ENCODE measurements at places on chromosomes 13 and 19.

- DNase-seq: no peak
These were observed 148.7 kb downstream of the FOXO1 start for GRCh38 chr13:40517486-40518480.

GRCh38 chr13:46032341-46032740 is 20.2 kb downstream of the ZC3H13 start:
- DNase-seq: no peak

- no peak for DNase-seq
These were observed 18.4 kb downstream of the SAMD4B start for GRCh38 chr19:39360599-39360998.

GRCh38 chr13:24938966-24939365 is 157.0 kb upstream of the PABPC3 start:
- DNase-seq: no peak

- no peak for DNase-seq
These were observed 244.6 kb downstream of the B3GLCT start for GRCh38 chr13:31444266-31444856.

DNA sequence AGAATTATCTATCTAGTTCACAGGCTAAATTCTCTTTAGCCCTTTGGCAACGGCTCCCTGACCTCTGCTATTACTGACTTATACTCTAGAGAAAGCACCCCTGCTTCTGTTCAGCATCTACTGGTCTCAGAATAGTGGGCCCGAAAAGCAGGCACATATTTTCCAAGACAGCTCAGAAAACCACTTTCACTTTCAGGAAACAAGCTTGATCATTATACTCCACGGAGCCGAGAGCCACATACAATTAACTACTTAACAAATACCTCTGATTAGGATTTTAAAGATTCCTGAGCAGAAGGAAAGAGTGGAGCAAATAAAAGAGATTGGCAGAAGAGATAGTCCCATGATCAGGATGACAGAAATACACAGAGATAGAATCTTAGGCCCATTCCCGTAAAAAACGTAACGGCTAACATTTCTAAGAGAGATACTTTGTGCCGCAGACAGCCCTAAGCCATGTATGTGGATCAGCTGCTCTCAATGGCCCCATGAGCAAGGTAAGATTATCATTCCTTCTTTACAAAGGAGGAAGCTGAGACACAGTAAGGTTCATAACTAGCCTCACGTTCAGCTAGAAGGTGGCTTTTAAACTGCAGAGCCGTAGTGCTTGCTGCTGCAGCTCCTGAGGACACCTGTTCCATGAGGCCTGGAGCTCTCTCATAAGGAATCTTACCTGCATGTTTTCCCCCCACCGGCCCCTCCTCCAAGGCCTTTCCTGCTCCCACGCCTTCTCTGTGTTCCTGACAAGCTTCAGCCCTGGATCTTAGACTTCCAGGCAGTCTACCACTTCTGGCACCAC is 227.2 kb downstream of the FOXO1 start:
- DNase-seq: peak; percentile 20

DNA sequence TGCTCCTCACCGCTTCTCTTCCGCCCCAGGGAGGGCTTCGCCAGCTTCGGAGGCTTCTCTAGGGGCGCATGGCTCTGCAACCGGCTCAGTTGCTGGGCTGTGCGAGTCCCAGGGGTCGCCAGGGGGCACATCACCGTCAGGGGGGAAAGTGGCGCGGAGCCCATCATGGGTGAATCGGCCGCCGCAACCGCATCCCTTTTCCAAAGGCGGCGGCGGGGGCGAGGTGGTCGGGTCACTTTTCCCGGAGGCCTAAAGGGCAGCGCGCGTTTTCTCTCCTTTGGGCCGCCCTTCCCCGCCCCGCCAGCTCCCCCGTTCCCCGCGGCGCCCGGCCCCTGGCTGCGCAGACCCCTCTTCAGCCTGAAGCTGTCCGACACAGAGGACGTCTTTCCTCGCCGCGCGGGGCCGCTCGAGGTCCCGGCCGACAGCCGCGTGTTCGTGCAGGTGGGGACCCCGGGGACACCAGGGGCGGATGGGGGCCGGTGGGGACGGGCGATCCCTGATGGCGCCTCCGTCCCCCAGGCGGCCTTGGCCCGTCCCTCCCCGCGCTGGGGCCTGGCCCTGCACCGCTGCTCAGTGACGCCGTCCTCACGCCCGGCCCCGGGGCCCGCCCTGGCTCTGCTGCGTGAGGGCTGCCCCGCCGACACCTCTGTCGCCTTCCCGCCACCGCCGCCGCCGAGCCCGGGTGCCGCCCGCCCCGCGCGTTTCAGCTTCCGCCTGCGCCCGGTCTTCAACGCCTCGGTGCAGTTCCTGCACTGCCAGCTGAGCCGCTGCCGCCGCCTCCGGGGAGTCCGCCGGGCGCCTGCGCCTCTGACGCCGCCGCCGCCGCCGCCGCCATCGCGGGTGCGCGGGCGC is 1.7 kb downstream of the TGFBR3L start:
- DNase-seq: no peak

- DNase-seq: no peak
These were observed 431.0 kb upstream of the HTR2A start for GRCh38 chr13:47327861-47328260.

GRCh38 chr13:30585748-30586262 is 31.9 kb upstream of the USPL1 start:
- DNase-seq: no peak

- no peak for DNase-seq
These were observed 3.8 kb upstream of the CDC37 start for GRCh38 chr19:10407096-10407495.

DNA sequence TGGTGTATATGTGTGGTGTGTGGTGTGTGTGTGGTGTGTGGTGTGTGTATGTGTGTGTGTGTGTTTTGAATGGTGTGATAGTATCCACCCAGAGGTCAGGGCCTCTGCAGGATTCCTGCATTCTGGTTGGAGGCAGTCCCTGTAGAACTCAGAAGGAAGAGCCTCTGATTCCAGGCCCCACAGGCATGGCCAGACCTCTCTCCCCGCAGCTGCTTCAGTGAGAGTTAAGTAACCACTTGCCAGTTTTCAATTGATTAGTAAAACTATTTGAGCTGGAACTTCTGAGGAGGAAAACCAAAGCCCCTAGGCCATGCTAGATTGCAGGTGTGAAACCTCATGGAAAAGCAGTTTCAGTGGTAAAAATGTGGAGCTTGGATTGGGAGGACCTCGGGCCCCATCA is 2.1 kb downstream of the ATP12A start:
- DNase-seq: no peak

- no peak for DNase-seq
These were observed 6.7 kb downstream of the PPP1R37 start for GRCh38 chr19:45099467-45100191.

- DNase-seq: no peak
These were observed 33.4 kb downstream of the DNAJC3 start for GRCh38 chr13:95710313-95710712.

GRCh38 chr13:36675213-36675536 is 1.4 kb downstream of the SERTM1 start:
- no peak for DNase-seq

DNA sequence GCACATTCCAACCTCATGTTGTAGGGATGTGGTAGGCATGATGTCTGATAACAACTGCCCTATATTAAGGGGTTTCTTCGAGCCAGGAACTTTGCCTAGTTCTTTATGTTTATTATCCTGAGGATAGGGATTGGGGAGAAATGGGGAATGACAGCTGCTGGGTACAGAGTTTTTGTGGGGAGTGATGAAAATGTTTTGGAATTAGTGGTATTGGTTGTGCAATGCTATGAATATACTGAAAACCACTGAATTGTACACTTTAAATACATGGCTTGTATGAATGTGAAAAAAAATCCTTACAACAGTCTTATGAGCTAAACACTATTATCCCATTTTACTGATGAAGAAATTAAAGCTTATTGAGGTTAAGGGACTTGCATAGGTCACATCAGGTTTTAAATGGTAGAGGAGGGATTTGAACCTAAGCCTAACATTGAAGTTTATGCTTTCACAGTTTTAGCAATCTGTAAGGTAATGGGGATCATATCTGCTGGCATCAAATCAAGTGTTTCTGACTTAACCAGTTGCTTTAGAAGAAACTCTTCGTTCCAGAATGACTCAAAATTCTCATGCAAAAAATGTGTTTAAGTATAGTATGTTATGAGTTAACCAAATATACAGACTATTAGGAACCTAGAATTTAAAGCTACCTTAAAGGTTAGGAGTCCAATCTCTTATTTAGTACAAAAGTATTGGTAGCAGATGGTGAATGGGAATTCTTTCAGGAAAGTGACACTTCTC is 61.4 kb downstream of the ERCC5 start:
- DNase-seq: no peak

GRCh38 chr13:33742321-33742720 is 75.6 kb upstream of the RFC3 start:
- DNase-seq: no peak

DNA sequence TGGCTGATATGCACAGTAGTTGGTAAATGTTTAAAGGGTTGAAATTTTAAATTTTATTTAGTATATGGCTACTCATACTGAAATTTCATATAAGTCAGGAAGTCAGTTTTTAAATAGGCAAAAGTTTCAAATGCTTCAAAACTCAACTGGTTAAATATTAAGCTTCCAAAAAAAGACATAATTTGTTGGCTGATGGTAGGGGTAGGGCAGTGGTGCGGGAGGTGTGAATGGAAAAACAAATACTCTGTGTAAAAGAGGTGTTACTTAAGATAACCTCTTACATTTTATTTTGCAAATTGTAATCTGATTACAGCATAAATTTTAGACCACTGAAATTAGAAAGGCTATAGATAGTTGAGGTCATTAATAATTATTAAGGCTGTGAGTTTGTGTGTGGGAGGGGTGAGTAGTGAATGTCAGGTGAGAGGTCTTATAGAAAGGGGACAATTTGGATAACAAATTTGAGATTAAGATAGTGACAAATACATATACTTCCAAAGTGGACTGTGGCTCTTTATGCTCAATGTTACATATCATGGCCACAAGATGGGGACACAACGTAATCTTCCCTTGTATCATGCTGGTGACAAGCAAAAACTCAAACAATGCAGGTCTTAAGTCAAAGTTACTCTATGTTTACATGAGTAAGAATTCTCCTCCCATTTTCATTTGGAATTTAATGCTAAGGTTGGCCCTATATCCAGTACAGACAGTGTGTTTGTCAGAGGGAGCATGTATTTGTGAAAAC is 36.6 kb upstream of the OXGR1 start:
- DNase-seq: no peak

DNA sequence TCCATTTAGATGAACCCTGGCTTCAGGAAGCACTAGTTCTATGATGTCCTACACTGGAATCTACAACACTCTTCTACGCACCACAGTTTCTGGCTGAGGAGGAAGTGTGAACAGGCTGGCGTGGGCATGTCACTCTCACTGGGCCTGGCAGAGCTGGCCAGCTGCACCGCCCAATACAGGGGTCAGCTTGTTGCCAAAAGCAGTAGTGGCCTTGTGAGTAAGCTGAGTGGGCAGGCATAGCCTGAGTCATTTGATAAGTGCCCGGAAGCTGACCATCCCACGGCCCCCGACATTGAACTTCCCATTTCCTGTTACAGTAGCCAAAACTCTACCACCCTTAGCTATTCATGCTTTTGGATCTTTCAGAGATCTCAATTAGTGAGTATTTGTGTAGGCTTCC is 240.9 kb upstream of the SERP2 start:
- no peak for DNase-seq

GRCh38 chr19:13044231-13044836 is 49.1 kb downstream of the NFIX start:
- DNase-seq: no peak

DNA sequence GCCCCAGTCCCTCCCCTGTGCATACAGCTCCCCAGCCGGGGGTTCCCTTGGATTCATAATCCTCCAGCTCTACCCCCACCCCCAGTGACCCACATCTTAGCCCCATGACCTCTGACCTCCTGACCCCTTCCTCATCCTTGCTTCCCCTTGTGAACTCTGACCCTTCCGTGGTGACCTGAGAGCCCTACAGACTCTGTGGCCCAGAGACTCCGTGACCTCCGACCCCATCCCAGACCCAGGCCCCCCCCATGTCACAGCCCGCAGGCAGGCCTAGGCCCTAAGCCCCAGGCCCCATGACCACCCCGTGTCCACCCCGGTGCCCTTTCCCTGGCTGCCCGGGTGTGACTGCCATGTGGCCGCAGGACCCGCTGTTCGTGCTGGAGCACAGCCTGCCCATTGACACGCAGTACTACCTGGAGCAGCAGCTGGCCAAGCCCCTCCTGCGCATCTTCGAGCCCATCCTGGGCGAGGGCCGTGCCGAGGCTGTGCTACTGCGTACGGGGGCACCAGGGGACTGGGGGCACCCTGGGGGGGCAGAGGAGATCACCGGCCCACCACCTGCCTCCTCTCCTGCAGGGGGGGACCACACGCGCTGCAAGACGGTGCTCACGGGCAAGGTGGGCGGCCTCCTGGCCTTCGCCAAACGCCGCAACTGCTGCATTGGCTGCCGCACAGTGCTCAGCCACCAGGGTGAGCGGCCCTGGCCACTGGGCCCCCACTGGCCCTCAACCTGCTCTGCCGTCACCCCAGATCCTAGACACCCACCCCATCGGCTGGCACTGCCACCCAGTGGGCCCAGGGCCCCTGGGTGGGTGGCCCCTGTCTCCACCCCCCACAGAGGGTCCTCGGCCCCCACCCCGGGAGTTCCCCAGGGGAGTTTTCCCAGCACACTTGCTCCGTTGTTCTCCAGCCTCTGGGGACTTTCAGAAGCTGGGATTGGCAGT is 2.4 kb upstream of the SPIB start:
- no peak for DNase-seq

DNA sequence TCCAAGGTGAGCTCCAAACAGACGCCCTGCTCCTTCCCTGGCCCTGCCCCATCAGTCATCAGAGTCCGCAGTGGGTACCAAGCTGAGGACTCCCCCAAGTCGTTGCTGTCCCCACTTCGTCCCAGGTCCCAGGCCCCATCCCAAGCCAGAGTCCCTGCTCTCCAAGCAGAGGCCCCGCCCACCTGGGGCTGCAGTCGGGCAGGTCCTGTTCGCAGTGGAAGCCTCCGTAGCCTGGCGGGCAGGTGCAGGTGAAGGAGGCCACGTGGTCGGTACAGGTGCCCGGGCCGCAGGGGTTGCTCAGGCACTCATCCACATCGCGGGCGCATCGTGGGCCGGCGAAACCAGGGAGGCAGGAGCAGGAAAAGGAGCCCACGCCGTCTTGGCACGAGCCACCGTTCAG is 19.4 kb downstream of the NOTCH3 start:
- DNase-seq: no peak

- no peak for DNase-seq
These were observed 8.5 kb upstream of the SIGLEC8 start for GRCh38 chr19:51466723-51467122.

GRCh38 chr13:26518451-26518959 is 39.0 kb upstream of the WASF3 start:
- no peak for DNase-seq

- no peak for DNase-seq
These were observed 631 bp downstream of the LACC1 start for GRCh38 chr13:43880214-43880855.

DNA sequence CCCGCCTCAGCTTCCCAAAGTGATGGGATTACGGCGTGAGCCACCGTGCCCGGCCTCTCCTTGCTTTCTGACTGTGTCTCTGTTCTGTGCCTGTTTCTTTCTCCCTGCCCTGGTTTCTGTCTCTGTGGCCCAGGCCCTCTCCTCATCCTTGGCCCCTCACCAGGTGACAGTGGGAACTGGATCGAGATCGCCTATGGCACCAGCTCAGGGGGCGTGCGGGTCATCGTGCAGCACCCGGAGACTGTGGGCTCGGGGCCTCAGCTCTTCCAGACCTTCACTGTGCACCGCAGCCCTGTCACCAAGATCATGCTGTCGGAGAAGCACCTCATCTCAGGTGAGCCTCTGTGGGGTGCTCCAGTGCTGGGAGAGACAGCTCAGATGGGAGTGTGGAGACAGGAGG is 9.9 kb downstream of the SHKBP1 start:
- DNase-seq: no peak
